ENCODE measurements at places on chromosomes 11 and 22. TPM values are rescaled to one million over a fixed set of nuclear protein-coding genes. Genes with fewer than 3 reads are reported as not detected.
A peak's percentile ranks its signal among the peaks of the same experiment; 100 is the strongest.

- H3K27me3 ChIP-seq: peaks cover 3% of the 10 kb centered on the region
- peaks cover 15% of the 10 kb centered on the region for H3K4me1 ChIP-seq
- H3K27ac ChIP-seq: no peak overlapping the region
- H3K36me3 ChIP-seq: peaks cover 4% of the 10 kb centered on the region
- peak; percentile 64 for DNase-seq
Observed at GRCh38 chr22:16917144-16918003, 90.6 kb downstream of the GAB4 start.

DNA sequence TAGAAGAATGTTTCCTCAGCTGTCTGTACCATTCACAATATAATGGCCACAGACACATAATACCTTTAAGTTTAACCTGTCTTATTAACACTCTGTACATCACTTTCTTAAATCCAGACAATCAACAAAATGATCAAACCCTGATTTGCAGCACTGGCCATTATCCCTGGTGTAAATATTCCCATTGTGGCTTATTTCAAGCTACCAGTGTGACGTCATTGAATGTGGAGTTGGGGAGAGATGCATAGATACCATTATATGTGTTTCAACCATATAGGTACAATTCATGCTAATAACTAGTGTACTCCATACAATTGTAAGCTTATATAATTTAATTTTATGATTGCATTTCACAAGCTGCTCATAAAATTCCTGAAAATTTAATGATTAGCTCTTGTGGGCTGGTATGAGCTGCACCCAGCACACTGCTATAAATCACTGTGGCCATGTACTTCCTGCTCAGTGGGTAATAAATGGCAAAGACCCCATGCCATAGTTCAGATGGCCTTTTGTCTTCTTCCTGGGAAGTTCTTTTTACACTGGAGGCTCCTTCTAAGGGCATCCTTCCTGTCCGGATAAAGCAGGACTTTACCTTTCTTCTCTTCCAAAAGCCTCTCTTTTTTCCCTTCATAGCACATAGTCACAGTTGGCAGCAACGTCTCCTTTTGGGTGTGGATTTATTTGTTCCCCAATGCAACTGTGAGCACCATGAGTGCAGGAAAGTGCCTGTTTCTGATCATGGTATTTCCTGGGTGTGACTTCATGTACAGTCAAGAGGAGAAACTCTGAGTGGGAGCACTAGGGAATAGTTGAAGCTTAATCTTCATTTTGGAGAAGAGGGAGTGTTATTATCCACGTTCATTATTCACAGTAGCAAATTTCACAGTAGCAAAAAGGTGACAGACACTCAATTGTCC is 87.8 kb downstream of the MIAT start:
- no peak overlapping the region for H3K4me3 ChIP-seq
- peaks cover 17% of the 10 kb centered on the region for H3K4me1 ChIP-seq
- no peaks in the 10 kb centered on the region for H3K27me3 ChIP-seq
- H3K36me3 ChIP-seq: no peaks in the 10 kb centered on the region

DNA sequence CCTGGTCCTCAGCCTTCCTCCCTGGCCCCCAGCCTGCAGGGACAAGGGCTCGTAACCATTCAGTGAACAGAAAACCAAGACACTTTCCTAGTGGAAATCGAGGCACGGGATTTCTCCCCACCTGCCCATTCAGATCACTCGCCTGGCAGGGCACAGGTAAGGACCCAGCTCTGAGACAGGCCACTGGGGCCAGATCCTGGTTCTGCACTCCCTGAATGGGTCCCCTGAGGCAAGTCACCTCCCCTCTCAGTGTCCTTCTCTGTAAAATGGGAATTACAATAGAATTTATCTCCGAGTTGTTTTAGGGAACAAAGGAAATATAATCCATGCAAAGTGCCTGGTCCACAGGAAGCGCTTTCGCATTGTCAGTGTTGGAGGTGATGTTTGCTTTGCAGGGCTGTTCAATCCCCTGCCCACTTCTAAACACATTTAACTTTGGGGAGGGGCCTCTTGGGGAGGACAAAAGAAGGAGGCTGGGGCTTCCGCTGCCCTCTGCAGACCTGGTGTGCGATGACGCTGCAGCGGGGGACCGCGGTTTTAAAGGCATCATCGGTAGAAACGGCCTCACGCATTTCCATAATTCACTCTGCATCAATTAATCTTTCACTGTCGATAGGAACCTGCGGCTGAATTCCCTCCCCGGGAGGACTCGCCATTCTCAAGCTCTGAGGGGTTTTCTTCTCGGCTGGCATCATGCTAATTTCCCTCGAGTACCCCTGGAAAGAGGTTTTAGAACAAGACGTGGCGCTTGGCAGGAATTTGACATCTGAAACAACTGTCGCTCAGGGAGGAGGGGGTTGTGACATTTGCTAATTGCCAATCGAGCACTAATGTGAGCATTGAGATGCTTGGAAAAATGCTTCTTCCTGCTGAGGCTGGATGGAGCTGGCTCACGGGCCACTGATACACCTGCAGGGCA is 70.4 kb upstream of the FGF3 start:
- H3K27ac ChIP-seq: no peak overlapping the region
- H3K4me1 ChIP-seq: peaks cover 20% of the 10 kb centered on the region
- peaks cover 5% of the 10 kb centered on the region for H3K27me3 ChIP-seq
- no peak overlapping the region for H3K4me3 ChIP-seq

DNA sequence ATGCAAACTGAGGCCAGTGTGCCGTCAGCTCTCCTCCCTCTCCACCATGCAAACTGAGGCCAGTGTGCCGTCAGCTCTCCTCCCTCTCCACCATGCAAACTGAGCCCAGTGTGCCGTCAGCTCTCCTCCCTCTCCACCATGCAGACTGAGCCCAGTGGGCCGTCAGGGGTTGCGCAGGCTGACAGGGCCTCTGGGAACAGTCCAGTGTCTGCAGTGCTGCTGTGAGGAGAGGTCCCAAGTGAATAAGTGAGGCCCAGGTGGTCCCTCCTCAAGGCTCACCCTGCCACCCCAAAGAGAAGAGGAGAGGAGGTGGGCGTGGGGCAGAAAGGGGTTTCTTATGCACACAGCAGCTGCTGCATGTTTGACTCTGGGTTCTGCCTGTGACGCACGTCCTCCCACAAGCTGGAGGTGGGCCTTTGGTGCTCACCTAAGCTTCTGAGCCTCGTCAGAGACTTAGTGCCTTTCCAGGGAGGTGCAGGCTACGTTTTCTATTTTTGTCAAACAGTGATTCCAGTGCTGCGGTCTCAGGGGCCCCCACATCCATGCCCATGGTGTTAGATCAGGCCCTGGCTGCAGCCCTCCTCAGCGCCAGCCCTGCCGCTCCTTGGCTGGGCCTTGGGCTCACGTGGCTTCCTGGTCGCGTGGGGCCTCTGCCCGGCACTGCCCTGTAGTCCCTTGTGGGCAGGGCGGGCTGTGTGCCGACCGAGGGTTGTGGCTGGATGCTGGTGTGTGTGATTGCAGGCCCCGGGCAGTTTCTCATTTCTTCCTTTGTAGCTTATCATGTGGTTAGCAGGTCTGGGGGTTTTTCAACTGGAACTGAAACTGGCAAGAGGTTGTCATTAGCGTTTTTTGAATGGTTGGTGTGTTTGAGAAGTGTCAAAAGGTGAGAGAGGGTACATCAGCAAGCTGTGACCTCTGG is 7.1 kb downstream of the TPCN2 start:
- H3K4me1 ChIP-seq: no peaks in the 10 kb centered on the region
- H3K27me3 ChIP-seq: peaks cover 8% of the 10 kb centered on the region
- H3K4me3 ChIP-seq: no peak overlapping the region
- no peak for DNase-seq
- H3K27ac ChIP-seq: peak overlapping the region; percentile 75

Gene AQP11
- total RNA-seq: 0.33 TPM

Gene RHOD
- total RNA-seq: 10.5 TPM

DNA sequence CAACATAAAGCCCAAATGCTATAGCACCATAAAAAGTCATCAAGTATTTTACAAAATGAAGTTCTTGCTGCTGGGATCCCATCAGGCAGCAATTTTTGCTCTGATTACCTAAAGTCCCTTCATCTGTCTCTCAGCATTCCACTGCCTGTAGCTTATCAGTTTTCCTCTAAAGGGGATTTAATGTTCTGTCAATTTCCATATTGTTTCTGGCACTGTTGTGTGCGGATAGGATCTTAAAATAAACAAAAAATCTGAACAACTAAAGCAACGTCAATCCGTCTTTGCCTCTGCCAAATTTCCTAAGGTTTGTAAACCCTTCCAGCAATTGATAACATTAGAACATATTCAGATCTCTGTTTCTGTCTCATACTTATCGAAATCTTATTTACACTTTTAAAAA is 1126.3 kb upstream of the RAG2 start:
- no peak for DNase-seq
- H3K27ac ChIP-seq: no peak overlapping the region
- no peaks in the 10 kb centered on the region for H3K36me3 ChIP-seq
- H3K4me3 ChIP-seq: no peak overlapping the region

Gene TRIM51
- total RNA-seq: not detected

DNA sequence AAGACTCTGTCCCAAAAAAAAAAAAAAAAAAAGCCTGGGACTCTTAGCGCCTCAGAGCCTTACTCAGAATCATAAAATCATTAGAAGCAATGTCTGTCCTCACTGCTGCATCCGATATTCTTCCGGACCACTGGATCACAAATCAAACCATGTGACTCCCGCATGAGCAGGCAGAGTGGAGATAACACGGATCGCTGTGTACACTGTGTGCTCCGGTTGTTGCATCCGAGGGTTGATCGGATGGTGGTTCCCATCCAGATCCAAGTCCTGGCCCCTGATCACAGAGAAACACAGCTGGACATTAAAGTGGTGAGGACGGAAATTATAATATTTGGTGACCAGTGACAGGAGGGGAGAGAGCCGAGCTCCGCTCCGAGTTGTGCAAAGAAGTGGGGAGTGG is 9.7 kb upstream of the TXNRD2 start:
- H3K27me3 ChIP-seq: no peaks in the 10 kb centered on the region
- H3K4me3 ChIP-seq: no peak overlapping the region
- no peak for DNase-seq
- no peaks in the 10 kb centered on the region for H3K36me3 ChIP-seq
- H3K4me1 ChIP-seq: peaks cover 18% of the 10 kb centered on the region
- H3K27ac ChIP-seq: no peak overlapping the region

DNA sequence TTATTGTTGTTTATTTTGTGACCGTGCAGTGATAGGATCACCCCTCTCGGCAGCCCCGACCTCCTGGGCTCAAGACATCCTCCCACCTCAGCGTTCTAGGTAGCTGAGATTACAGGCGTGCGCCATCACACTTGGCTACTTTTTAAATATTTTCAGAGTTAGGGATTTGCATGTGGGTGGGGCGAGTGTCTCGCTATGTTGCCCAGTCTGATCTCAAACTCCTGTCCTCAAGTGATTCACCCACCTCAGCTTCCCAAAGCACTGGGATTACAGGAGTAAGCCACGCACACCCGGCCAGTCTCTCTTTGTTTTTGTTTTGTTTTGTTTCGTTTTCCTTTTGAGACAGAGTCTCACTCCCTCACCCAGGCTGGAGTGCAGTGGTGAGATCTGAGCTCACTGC is 1.2 kb upstream of the INTS5 start:
- no peak overlapping the region for H3K4me3 ChIP-seq
- H3K27ac ChIP-seq: peak overlapping the region; percentile 24
- peaks cover 4% of the 10 kb centered on the region for H3K36me3 ChIP-seq
- H3K27me3 ChIP-seq: peaks cover 8% of the 10 kb centered on the region
- H3K4me1 ChIP-seq: peaks cover 7% of the 10 kb centered on the region
- DNase-seq: no peak

Gene CATSPER1
- total RNA-seq: not detected

- H3K4me3 ChIP-seq: no peak overlapping the region
- no peaks in the 10 kb centered on the region for H3K27me3 ChIP-seq
- H3K27ac ChIP-seq: no peak overlapping the region
- peaks cover 3% of the 10 kb centered on the region for H3K4me1 ChIP-seq
Observed at GRCh38 chr11:108959105-108959761, 294.4 kb downstream of the DDX10 start.

Gene MOV10L1
- not detected for total RNA-seq

Gene OR52I1
- total RNA-seq: not detected

Gene MGAT3
- total RNA-seq: 0.87 TPM

DNA sequence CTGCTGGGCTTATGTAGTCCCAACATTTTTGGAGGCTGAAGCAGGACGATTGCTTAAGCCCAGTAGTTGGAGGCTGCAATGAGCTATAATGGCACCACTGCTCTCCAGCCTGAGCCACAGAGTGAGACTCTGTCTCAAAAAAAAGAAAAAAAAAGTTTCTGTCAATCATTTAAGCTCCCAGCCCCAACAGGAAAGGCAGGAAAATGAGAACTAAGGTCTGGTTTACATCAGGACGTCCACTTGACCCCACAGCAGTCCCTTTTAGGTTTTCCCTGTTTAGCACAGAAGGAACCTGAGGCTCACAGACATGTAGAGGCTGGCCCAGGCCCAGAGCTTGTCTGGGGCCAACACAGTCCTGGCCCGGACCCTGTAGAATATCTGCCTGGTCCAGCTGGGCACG is 9.2 kb upstream of the TTLL1 start:
- peaks cover 12% of the 10 kb centered on the region for H3K36me3 ChIP-seq
- no peak overlapping the region for H3K27ac ChIP-seq
- peaks cover 2% of the 10 kb centered on the region for H3K27me3 ChIP-seq
- H3K4me3 ChIP-seq: no peak overlapping the region
- no peaks in the 10 kb centered on the region for H3K4me1 ChIP-seq

Gene WNT11
- 3.6 TPM for total RNA-seq

- H3K27ac ChIP-seq: no peak overlapping the region
- H3K27me3 ChIP-seq: peaks cover 2% of the 10 kb centered on the region
- no peaks in the 10 kb centered on the region for H3K36me3 ChIP-seq
- DNase-seq: peak; percentile 2
Observed at GRCh38 chr22:49305966-49306631, 521.6 kb downstream of the BRD1 start.

Gene GGT5
- 1.6 TPM for total RNA-seq

- H3K4me1 ChIP-seq: peaks cover 13% of the 10 kb centered on the region
- H3K27me3 ChIP-seq: no peaks in the 10 kb centered on the region
- H3K36me3 ChIP-seq: peaks cover 4% of the 10 kb centered on the region
- no peak for DNase-seq
Observed at GRCh38 chr11:116928102-116928777, 90.8 kb upstream of the APOA1 start.

DNA sequence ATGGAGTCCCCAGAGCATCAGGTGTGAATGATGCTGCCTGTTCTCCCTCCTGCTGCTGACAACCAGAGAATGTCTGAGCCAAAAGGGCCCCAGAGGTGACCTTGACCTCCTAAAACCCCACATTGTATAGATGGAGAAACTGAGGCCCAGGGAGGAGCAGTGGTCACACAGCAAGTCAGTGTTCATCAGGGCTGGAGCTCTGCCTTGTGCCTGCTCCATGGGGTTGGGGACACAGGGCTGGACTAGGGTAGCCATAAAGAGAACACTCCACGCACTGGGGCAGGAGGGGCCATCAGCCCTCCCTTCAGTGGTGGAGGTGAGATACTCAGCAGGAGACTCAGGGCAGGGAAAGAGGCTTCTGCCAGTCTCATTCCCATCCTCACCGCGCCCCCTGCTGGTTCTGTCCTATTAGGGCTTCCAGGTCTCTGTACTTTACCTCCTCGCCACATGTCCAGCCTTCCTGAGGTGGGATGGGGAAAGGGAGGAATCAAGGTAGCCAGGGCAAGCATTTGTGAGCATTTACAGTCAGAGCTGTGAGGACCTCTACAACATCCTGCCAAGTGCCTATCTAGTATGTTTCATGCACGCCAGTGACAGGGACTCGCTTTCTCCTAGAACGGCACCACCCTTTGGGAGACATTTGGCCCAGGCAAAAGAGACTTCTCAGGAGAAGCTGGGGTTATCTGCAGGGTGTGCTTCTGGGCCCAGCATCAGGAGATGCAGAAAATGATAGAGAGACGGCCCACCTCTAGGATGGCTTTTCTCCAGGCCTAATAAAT is 43.2 kb downstream of the NEU3 start:
- H3K27ac ChIP-seq: no peak overlapping the region
- no peaks in the 10 kb centered on the region for H3K36me3 ChIP-seq
- no peaks in the 10 kb centered on the region for H3K4me1 ChIP-seq
- peaks cover 5% of the 10 kb centered on the region for H3K27me3 ChIP-seq
- peak; percentile 85 for DNase-seq
- no peak overlapping the region for H3K4me3 ChIP-seq

GRCh38 chr11:70243912-70244652 is 26.4 kb upstream of the PPFIA1 start:
- no peaks in the 10 kb centered on the region for H3K4me1 ChIP-seq
- H3K36me3 ChIP-seq: no peaks in the 10 kb centered on the region
- H3K27ac ChIP-seq: no peak overlapping the region
- DNase-seq: no peak
